Activated CD8-positive, alpha-beta memory T cell treated with anti-CD3 and anti-CD28 coated beads for 48 hours (primary cell): ENCODE measurements at places on chromosomes 7 and 10.

- no peak for DNase-seq
These were observed 152.4 kb downstream of the DGKI start for GRCh38 chr7:137694405-137694804.

DNA sequence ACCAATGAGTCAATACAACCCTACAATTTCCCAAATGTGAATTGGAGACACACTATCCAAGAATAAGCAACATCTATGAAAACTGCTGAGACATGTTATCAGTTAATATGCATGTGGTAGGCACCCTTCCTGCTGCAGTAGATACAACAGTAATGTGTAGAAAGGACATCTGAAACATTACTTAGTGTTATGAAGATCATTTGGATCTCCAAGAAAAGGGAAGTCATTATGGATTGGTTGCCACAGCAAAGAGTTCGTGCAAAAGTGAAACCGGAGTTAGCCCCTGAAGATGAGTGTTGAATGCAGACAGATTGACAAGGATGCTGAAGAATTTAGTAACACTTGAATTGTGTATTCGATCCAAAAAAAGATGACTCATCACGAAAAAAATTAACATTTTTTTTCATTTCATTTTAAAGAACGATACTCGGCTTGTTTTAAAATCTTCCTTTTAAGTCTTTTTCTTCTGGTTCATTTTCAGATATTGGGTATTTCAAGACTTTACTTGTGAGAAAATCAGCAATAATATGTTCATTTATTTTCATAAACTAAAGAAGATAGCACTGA is 322.4 kb upstream of the KLF6 start:
- no peak for DNase-seq

DNA sequence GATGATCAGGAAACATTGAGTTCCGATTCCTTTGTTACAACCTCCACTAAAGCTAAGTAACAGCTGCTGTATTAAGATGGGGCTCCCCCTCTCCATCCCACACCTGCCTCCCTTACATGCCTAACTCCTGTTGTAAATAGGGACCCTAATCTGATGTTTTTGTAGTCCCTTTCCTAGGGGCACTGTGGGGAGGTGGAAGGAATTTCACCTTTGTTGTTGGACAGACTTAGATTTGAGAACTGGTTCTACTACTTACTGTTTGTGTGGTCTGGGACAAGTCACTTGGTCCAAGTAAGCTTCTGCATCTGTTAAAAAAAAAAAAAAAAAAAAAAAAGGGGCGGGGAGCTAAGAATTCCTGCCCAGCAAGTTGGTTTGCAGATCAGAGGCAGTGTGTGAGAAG is 42.6 kb downstream of the KIAA1217 start:
- no peak for DNase-seq

- no peak for DNase-seq
These were observed 111.3 kb upstream of the ASAH2 start for GRCh38 chr10:50362547-50363125.

DNA sequence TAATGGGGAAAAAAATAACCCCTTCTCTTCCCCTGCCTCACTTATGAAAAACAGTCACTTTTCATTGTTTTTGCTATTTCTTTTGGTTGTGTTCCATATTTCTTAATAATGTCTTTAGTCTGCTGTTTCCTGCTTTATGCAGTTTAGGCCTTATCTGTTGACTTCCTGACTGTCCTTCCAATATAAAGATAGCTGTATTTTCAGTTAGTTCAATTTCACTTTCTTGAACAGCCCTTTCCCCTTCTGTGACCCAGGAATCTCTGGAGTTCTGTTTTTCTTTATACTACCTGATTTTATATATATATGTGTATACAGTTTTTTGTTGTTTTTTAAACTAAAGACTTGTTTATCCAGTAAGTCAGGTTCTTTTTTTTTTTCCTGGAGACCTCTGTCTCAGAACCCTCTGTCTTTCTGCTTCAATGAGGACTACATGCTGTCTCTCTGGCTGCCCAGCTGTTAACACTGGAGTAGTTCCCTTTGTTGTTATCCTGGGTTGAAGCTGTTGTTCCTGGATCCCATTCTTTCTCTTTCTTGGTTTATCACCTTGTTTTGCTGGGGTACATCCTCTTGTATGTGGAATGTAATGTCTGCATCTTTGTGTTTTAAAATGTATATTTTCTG is 87.2 kb downstream of the GSDME start:
- no peak for DNase-seq

DNA sequence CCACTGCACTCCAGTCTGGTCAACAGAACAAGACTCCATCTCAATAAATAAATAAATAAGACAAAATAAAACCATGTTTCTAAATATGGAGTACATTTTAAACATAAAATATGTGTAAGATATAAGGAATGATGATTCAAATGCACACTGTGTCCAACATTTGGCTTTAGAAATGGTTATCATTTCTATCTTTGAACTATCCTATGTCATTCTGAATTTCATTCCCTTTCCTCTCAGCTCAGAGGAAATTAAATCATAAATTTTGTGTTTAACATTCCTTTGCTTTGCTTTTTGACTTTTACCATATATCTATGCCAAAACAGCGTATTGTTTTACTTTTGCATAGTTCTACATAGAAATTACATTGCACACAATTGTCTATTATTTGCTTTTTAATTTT is 130.9 kb downstream of the GNAT3 start:
- no peak for DNase-seq

DNA sequence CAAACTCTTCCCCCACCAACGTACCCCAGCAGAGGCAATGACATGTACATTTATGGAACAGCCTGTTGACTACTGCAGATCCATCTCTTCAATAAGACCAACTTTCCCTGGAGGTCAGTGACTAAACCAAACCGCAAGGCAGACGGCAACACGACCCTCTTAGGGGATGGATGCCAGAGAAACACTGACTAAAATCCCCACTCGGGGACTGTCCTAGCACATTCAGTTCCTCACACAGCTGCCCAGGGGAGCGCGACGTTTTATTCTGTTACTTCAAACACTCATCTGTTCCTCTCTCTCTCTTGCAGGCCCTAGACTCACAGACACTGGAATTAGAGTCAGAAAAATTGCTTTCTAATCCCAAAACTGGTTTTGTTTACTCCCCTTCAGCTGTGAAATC is 146.5 kb upstream of the PRSS1 start:
- no peak for DNase-seq

- DNase-seq: no peak
These were observed 208.6 kb upstream of the GALNT17 start for GRCh38 chr7:70923181-70923845.

DNA sequence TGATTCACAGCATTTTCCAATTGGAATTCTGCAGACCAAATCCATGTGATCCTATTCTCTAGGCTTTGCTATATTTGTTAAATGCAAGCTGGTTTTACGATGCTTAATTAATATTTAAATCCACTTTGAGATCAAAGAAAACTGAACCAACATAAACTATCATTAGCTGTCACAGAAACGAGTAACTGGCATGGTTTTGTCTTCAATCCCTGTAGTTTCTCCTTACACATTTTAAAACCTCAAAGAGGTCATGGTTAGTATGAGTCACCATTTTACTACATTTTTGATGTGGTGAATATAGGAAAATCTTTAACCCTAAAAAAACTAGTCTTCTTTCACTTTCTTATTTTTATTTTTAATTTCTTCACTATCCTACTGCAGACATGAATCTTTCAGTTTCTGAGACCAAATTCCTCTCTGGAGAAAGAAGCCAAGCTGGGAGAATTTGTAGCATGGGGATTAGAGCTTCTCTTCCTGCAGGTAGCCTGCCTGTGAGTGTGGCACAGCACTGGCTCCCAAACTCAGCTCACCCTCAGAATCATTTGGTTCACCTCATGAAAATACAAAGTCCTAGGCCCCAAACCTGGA is 8.7 kb upstream of the LIPM start:
- no peak for DNase-seq
